Progenitor cell of endocrine pancreas (in vitro differentiated cells): ENCODE measurements at places on chromosomes 1 and 21. TPM values are rescaled to one million over a fixed set of nuclear protein-coding genes. Genes with fewer than 3 reads are reported as not detected.

GRCh38 chr1:85933961-85934360 lies 222.6 kb downstream of the COL24A1 start:
- no peak overlapping the region for H3K27ac ChIP-seq
- H3K4me3 ChIP-seq: no peak overlapping the region
- H3K27me3 ChIP-seq: no peaks in the 10 kb centered on the region
- no peaks in the 10 kb centered on the region for H3K4me1 ChIP-seq
- DNase-seq: no peak

CELA3B gene
- total RNA-seq: 0.58 TPM in 1 of 2 replicates, not detected in the other

DNA sequence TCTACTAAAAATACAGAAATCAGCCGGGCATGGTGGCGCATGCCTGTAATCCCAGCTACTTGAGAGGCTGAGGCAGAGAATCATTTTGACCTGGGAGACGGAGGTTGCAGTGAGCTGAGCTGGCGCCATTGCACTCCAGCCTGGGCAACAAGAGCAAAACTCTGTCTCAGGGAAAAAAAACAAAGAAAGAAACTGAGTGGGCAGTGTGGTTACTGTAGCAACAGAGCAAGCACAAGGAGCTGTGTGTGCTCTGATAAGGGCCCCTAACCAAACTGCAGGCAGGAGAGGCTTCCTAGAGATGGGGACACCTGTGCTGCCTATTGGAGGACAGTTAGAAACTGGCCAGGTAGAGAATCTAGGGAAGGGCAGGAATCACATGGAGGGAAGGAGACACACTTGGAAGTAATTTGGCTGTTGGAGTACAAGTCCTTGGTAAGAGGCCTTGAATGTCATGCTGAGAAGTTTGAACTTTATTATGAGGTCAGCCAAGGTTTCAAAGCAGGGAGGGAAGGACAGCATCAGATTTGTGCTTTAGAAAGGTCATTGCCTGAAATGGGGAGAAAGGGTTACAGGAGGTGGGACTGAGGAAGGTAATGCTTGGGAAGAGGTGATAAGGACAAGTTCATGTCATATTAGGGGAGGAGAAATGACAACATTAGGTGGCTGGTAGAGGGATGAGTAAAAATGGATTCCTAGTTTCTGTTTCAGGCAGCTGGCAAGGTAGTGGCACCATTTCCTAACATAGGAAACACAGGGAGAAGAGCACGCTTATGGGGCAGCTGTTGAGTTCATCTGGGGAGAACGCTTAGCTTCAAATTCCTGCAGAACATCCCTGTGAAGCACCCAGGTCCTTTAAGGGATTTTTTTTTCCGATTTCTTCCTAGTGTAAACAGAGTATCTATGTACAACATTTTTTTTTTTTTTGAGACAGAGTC lies 69.2 kb upstream of the ARTN start:
- H3K27ac ChIP-seq: no peak overlapping the region
- no peak for DNase-seq
- no peak overlapping the region for H3K4me3 ChIP-seq
- peaks cover 7% of the 10 kb centered on the region for H3K4me1 ChIP-seq
- H3K27me3 ChIP-seq: peaks cover 2% of the 10 kb centered on the region
- no peaks in the 10 kb centered on the region for H3K36me3 ChIP-seq

DNA sequence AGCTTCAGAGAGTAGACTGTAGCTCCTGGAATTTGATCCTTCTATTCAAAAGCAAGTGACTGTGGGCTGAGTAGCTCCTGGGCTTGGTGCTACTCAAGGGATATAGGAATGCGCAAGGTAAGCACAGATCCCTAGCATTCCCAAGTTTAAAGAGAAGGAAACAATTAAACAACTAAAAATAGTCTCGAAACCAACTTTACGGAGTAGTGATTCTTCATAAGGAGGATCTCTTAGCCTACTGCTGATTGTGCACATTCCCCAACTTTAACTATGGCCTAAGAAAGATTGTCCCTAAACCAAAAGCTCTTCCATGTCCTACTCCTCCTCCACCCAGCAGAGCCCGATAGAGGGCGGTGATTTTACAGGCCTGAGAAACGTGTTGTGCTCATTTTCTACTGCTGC lies 226.5 kb upstream of the CAMK1G start:
- H3K4me3 ChIP-seq: no peak overlapping the region
- no peaks in the 10 kb centered on the region for H3K36me3 ChIP-seq
- no peak for DNase-seq
- peaks cover 7% of the 10 kb centered on the region for H3K27me3 ChIP-seq
- H3K27ac ChIP-seq: no peak overlapping the region
- no peaks in the 10 kb centered on the region for H3K4me1 ChIP-seq

ANGEL2 gene
- total RNA-seq: 50.3 and 50.6 TPM in 2 replicates

CBR3 gene
- not detected in 2 replicates for total RNA-seq

- DNase-seq: peak; percentile 17
- no peak overlapping the region for H3K27ac ChIP-seq
- H3K36me3 ChIP-seq: no peaks in the 10 kb centered on the region
- H3K4me1 ChIP-seq: peaks cover 18% of the 10 kb centered on the region
Measured at GRCh38 chr1:44406737-44407429, 1.8 kb downstream of the RNF220 start.

- H3K27ac ChIP-seq: no peak overlapping the region
- H3K27me3 ChIP-seq: no peaks in the 10 kb centered on the region
- no peak overlapping the region for H3K4me3 ChIP-seq
- no peak for DNase-seq
- peaks cover 32% of the 10 kb centered on the region for H3K4me1 ChIP-seq
- no peaks in the 10 kb centered on the region for H3K36me3 ChIP-seq
Measured at GRCh38 chr1:219503604-219504003, 109.3 kb downstream of the ZC3H11B start.

DNA sequence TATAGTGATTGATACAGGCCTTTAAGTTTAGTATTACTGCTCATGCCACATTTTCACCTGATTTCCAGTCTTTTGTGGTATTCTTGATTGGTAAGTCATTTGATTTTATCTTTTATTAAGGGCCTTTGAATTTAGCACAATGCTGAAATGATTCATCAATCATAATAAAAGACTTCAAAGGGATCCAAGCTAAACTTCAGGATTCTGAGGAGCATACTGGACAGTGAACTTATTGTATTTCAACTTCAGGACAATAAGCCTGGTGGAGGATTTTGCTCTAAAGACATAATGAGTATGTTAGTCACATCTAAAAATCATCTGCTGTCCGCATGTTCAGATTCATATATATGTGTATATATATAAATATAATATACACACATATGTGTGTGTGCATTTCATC lies 233.3 kb downstream of the SETD4 start:
- H3K36me3 ChIP-seq: no peaks in the 10 kb centered on the region
- no peak for DNase-seq
- H3K4me3 ChIP-seq: no peak overlapping the region

SLC30A7 gene
- total RNA-seq: 28.2 and 30.7 TPM in 2 replicates

CRNN gene
- not detected in 2 replicates for total RNA-seq

- no peak overlapping the region for H3K27ac ChIP-seq
- H3K36me3 ChIP-seq: no peaks in the 10 kb centered on the region
- no peak for DNase-seq
Measured at GRCh38 chr1:57798543-57798942, 374.7 kb upstream of the DAB1 start.

DNA sequence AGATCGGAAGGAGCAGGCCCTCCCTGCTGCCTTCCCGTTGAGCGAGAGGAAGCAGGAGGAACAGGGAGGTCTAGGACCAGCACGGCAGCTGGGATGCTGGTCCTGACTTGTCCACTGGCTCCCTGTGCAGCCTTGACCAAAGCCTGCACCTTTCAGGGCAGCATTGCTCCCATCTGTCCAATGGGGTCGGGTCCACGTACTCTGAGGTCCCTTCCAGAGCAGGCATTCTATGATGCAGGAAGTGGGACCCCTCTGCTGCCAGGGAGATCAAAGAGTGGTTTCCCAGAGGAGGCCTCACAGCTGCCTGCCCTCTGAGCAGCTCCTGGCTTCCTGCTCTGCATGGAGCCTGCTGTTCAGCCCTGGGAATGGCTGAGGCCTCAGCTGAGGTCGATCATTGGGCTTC lies 21.7 kb upstream of the ZNF362 start:
- no peak for DNase-seq
- H3K27me3 ChIP-seq: peaks cover 3% of the 10 kb centered on the region
- no peak overlapping the region for H3K27ac ChIP-seq
- no peak overlapping the region for H3K4me3 ChIP-seq

DNA sequence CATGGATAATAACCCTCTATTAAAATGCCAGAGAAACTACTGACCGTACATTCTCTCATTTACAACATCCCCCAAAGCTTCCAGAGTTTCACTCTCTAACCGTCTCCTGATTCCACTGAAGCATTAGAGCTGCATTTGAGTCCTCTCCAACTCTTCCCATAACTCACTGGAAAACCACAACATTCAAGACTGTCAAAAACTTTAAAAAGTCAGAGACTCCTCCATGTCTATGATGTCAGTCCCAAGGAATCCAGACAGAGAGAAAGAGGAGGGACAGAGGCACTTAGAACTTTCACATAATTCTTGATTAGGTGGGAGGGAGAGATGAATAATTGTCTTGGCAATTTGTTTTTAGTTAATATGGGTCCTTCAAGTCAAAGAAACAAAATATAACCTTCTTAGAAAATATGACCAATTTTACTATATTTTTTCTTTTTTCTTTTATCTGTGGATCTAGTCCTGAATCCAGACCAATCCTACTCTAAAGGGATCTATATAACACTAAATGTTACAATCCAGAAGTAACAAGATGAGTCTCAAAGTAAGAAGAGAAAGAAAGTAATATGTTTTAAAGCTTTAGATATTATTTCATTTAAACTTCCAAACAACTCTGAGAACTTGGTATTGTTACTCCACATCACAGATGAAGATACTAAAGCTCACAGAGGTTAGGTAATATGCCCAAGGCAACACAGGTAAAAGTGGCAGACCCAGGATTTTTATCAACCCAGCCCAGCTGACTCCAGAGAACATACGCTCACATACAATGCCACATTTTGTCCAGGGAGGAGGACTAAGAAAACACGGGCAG lies 23.8 kb downstream of the OTUD7B start:
- H3K27me3 ChIP-seq: no peaks in the 10 kb centered on the region
- no peak overlapping the region for H3K4me3 ChIP-seq
- no peak for DNase-seq
- peak overlapping the region; percentile 0 for H3K27ac ChIP-seq
- peaks cover 2% of the 10 kb centered on the region for H3K36me3 ChIP-seq

TMPRSS15 gene
- not detected in 2 replicates for total RNA-seq

OR2L2 gene
- 0.14 and 0.22 TPM in 2 replicates for total RNA-seq

DNA sequence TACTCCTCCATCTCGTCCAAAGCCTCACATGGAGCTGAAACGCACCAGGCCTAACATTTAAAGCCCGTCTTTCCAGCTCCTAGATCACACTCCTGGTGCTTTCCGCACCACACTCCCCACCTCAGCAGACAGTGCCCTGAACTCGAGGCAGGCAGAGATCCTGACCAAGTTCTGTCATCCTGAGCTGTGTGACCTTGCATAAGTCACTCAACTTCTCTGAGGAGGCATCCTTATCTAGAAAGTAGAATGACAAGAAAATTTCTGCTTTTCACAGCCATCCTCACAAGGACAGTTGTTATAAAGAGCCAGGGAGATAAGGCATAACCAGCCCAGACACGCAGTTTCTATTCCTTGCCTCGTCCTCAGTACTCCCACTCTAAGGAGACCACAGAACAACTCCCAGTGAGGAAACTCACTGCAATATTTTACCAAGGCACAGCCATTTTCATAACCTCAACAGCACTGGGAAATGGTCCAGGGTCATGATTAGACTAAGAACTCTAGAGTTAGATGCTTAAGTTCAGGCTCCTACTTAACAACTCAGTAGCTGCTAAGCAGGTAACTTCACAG lies 3.1 kb downstream of the LRP8 start:
- peaks cover 51% of the 10 kb centered on the region for H3K27me3 ChIP-seq
- no peak overlapping the region for H3K27ac ChIP-seq
- H3K36me3 ChIP-seq: no peaks in the 10 kb centered on the region
- peaks cover 9% of the 10 kb centered on the region for H3K4me1 ChIP-seq
- no peak overlapping the region for H3K4me3 ChIP-seq
- DNase-seq: no peak

ADGRL2 gene
- 70.8 and 75.1 TPM in 2 replicates for total RNA-seq

DNA sequence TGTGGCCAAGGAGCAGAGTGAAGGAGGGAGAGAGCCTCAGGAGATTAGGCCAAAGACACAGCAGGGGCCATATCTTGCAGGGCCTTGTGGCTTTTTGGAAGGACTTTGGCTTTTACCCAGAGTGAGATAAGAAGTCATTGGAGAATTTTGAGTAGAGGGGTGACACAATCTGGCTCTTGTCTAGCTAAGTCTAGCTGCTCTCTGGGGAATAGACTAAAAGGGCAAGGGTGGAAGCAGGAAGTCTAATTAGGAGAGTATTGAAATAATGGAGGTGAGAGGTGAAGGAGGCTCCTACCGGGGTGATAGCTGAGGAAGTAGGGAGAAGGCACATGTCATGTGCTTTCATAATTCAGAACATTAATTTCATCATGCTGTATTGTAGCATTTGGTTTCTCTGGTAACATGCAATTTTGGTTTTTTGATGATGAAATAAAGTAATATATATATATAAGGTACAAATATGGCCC lies 34.3 kb upstream of the KCNA3 start:
- H3K27me3 ChIP-seq: peaks cover 3% of the 10 kb centered on the region
- H3K27ac ChIP-seq: no peak overlapping the region
- no peaks in the 10 kb centered on the region for H3K4me1 ChIP-seq
- DNase-seq: no peak
- no peak overlapping the region for H3K4me3 ChIP-seq
- no peaks in the 10 kb centered on the region for H3K36me3 ChIP-seq

- H3K36me3 ChIP-seq: no peaks in the 10 kb centered on the region
- DNase-seq: peak; percentile 66
- H3K4me3 ChIP-seq: peak within 1 kb of the TSS; percentile 81
- no peaks in the 10 kb centered on the region for H3K27me3 ChIP-seq
- peak within 1 kb of the TSS; percentile 96 for H3K27ac ChIP-seq
- peaks cover 33% of the 10 kb centered on the region for H3K4me1 ChIP-seq
Measured at GRCh38 chr1:25875154-25875855, at the start of gene PAQR7. TSS of gene PAQR7 (minus strand) at chr1:25875708. CDS start at chr1:25863839, 11,869 bp downstream.

GRCh38 chr1:225424562-225425200 lies 3.2 kb downstream of the LBR start:
- H3K4me3 ChIP-seq: peak overlapping the region; percentile 38
- no peak for DNase-seq
- peaks cover 50% of the 10 kb centered on the region for H3K4me1 ChIP-seq

GRCh38 chr1:110339407-110340206 lies 430 bp downstream of the RBM15 start:
- H3K27me3 ChIP-seq: peaks cover 3% of the 10 kb centered on the region
- H3K4me3 ChIP-seq: no peak overlapping the region
- no peak overlapping the region for H3K27ac ChIP-seq
- no peak for DNase-seq
- H3K36me3 ChIP-seq: peaks cover 23% of the 10 kb centered on the region
- H3K4me1 ChIP-seq: peaks cover 48% of the 10 kb centered on the region
